CD4-positive, alpha-beta T cell treated with Interleukin-4 for 1 hour (primary cell): ENCODE measurements at places on chromosomes 5 and 9.

- no peak for DNase-seq
Measured at GRCh38 chr9:25773805-25774204, 95.6 kb upstream of the TUSC1 start.

DNA sequence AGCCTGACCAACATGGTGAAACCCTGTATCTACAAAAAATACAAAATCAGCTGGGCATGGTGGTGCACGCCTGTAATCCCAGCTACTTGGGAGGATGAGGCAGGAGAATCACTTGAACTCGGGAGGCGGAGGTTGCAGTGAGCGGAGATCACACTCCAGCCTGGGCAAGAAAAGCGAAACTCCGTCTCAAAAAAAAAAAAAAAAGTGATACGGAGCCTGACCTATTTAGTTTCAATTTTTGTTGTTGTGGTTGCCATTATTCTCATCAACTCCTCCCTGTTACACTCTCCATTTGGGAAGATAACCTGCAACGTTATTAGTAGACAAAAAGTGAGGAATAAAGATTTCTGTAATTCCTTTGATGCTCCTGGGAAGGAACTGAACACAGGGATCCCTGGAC, 1.3 kb downstream of the STOM start:
- DNase-seq = peak; percentile 45

GRCh38 chr9:94649100-94649819, 9.9 kb upstream of the FBP1 start:
- DNase-seq = peak; percentile 54

DNA sequence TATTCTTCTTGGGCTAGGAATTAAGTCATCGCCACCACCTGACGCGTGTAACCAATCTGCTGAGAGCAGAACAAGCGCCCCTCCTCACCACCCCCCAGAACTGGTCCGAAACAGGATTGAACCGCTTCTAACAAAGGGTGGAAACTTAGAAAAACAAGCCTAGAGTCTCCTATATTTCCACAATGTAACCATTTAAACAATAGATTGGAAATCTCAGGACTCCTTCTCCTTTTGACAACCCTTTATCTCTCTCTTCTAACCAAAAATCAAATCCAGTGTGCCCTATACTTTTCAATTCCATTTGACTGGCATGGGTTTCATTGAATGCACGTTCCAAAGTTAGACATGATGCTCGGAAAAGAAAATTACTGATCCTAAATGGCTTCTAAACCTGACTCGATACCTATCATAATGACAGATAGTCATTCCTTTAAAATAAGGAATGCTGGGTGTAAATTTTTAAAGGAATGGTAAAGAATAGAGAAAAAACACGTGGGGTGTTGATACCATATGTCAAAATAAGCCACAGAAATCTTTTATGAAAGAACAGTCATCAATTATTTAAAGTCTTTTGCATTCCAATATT, 1.2 kb downstream of the ARRDC3 start:
- peak; percentile 90 for DNase-seq

DNA sequence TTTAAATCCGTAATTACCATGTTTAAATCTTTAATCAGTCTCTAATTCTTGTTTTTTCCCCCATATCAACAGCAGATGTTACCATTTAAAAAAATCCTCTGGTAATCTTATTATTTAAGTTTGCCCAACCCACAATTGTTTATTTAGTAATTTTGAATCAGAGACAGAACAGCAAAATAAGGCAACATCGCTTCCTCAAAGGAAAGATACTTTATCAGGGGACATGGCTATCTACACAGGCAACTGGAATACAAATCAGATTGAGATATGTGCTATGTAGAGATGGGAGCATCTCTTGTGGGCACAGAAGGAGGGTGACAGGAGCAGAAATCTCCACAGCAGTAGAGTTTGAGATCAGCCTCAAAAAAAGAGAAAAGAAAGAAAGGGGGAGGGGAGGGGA, 674.4 kb downstream of the SEMA5A start:
- DNase-seq = no peak

DNA sequence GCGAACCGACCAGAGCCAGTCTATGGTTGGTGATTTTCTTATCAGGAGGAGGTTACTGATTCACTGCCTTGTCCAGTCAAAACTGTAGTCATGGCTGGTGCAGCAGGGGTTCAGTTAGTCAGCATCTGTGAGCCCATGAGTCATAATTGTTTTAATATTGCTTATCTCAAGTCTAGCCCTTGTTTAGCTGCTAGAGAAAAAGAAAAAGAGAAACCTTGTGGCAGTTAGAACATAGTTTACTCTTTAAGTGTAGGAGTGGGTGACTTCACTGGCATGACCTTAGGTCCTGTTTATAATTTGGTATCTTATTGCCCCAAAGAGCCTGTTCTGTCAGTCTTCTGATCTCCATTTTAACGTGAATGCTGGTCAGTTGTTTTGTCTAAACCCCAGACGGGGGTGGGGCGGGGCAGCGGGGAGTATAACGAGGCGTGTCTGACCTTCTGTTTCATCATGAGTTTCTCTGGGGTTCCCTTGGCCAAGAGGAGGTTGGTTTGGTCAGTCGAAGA, 76.9 kb upstream of the NFIL3 start:
- no peak for DNase-seq

DNA sequence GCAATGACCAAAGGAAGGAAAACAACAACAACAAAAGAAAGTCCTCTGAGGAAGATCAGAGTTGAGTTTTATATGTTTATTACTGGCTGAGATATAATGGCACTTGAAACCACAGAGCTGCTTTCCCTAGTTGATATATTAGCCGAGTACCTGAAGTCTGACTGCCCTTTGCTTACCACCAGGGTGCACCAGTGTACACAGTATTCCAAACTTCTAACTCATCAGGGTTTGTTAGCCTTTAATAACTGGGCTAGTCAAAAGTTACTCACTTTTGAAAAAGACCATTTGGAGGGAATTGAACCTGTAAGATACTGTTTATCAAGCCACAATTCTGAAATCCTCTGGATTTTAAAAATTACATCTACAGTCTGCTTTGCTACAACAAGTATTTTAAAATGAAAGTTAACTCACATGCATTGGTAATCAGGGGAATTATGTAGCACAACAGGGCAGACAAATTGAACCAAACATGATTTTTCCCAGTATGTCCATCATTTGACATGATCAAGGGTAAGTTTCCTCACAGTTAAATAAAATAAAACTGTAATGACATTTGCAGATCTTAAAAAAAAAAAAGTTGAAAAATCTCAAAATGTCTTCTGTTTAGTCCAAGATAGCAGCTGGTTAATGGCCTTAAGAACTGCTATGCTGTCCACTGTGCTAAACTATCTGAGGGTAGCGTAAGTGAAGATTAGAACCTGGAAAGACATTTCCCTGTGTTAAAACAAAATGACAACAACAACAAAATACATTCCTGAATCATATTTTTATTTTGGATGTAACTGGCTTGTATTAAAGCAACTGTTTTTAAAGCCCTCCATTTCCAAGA, 57.3 kb upstream of the C6 start:
- DNase-seq = no peak

- no peak for DNase-seq
Measured at GRCh38 chr9:82565188-82565969, 497.6 kb downstream of the RASEF start.
